ENCODE measurements at places on chromosomes 3 and 15. TPM values are rescaled to one million over a fixed set of nuclear protein-coding genes. Genes with fewer than 3 reads are reported as not detected.
A peak's percentile ranks its signal among the peaks of the same experiment; 100 is the strongest.

DNA sequence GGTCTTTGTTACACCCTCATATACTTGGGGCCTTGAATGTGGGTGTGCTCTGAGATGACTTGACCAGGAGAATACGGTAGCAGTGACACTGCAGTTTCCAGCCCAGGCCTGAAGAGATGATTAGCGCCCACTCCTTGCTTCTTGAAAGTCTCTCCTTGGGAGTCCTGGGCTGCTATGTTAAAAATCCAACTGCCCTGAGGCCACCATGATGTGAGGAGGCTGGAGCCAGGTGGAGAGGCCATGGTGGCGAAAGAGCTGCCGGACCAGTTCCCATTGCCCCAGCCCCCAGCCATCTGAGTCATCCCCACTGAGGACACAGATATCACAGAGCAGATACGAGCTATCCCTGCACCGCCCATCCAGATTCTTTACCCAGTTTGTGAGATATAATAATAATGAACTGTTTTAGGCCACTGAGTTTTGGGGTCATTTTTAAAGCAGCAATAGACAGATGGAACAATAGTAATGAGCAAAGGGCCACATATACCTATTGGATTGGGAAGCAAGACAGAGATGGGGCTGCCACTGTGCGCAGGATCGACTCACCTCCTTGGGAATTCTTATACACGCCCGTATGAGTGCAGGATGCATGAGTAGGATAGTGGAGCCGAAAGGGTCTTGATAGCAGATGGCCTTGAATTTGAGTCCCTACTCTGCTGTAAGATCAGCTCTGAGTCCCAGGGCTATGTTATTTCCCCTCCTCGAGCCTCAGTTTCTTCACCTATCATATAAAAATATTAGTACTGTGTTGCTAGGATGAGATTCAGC lies 12.1 kb upstream of the GATA2 start:
- peak; percentile 28 for DNase-seq

GRCh38 chr15:74611341-74611740 lies 4.3 kb upstream of the CLK3 start:
- DNase-seq, result no peak

DNA sequence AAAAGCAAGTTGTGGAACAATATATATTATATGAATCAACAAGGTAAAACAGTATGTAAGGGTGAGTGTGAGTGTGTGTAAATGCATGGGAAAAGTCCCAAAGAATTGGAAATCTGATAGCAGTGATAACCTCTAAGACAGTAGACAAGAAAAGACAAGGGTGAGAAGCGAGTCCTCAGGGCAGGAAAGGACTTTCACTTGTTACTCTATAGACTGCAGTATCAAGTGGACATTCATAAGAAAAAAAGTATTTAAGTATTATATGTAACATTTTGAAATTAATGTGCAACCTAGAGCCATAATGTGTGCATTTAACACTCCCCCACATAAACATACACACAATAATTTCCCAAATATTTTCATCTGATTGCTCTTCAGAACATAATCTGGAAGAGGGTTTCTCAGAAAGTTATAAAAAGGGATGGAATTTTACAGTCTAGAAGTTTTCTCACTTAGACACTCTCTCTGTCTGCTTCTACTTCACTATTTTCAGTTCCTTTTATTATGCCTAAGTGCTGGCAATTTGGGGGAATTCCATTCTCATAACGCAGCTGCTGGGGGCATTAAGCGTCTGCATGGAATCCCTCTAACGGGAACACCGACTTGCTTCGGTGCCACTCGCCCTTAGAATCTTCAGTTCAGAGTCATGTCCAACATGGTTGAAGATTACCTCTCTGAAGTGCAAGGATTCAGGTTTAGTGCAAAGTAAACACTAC lies 50.0 kb upstream of the CDIN1 start:
- DNase-seq, result no peak

GRCh38 chr3:56881841-56882240 lies 80.1 kb upstream of the ARHGEF3 start:
- no peak for DNase-seq

DNA sequence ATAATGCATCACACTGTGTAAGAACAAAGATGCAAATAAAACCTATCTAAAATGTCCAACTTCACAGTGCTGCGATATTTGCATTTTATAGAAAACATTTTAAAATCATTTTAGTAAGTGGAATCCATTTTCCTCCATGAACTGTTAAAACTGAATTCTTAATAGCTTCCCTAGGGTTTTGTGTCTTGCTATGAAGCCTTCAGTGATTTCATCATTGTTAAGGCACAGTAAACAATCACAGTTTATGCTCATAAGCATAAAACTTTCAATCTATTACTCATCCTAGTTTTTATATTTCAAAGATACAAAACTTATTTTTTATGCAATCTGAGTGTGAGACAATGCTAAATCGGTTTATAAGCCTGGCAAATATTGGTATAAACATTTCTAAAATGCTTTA lies 509.7 kb downstream of the TUSC7 start:
- DNase-seq, result no peak

DNA sequence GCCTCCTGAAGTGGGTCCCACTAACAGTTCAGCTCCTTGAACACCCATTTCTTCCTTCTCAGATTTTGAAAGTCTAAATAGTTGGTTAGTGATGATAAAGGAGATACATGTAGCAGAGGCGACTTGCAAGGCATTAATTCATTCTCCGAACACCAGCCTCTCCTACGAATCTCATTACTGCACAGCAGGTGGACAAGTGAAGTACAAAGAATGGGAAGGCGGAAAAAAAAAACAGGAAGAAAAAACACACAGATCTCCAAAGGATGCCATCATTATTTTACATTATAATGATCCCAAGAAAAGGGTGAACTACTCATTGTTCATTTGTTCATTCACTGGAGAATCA lies 276.5 kb downstream of the MAGI1 start:
- DNase-seq, result no peak

DNA sequence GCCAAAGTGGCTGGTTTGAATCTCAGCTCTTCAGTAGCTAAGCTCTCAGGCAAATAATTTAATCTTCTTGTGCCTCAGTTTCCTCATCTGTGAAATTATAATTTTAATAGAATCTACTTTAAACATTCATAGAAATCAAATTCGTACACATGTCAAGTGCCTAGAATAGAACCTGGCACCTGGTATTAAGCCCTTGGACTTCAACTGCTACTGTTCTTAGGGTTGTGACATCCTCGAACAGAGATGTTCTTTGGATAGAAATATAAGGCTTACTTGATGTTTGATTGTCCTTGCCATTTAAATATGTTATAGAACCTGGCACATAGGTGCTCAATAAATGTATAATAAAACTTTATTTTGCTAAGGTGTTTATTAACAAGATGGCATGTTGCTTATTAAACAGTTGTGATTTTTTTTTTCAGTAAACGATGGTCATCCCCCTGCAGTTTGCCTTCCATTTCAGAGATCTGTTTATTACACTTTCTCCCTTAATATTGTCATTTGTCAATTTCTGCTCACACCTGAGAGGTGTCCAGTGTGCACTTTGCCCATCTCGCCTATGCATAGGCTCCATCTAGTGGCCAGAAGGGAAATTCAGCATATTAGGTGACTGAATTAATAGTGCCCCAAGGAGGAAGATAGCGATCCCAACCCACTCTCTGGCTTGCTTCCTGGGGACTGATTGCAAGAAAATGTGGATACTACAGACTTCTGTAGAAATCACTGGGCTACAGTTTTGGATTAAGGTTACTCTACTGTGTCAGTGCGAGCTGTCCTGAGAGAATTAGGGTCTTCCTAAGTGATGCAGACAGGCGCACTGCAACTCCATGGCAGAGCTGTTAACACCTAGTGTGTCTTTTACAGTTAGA lies 10.7 kb downstream of the IGF1R start:
- no peak for DNase-seq

- DNase-seq, result no peak
Observed at GRCh38 chr3:120072867-120073525, 21.3 kb downstream of the GSK3B start.

DNA sequence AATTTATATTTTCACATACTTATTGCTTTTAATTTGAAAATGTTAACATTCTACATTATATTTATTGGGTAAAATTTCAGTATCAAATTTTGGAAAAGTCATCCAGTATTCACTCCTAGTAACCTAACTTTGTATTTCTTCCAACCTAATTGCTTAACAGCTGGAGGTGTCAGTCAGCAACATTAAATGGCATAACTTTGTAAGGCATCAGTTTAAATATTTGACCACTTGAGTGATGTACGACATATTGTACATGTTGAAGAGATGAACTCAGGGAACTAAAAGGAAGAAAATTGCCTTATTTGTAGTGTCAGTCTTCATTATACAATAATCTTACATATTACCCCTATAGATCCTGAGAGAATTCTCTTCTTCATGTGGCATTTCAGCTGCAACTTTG lies 326.8 kb downstream of the NAALADL2 start:
- no peak for DNase-seq

GRCh38 chr3:4712109-4712508 lies 219.0 kb downstream of the ITPR1 start:
- no peak for DNase-seq

GRCh38 chr15:39869858-39870515 lies 50.1 kb downstream of the GPR176 start:
- DNase-seq, result no peak

DNA sequence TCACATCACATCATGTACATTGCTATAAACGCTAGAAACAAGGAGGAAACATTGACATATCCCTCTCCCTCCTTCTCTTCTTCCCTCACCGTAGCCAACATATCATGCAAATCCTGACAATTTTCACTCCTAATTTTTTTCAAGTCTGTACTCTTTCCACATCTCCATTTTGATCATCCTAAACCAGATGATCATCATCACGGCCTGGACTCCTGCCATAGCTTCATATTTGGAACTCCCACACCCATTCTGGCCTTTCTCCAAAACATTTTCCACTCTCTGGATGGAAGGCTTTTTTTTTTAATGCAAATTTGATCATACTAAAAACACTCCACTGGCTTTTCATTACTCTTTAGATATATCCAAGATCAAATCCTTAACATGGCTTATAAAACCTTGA lies 248.0 kb upstream of the CNTN3 start:
- no peak for DNase-seq

GRCh38 chr3:10437272-10437994 lies 68.0 kb downstream of the ATP2B2 start:
- no peak for DNase-seq

- DNase-seq, result peak; percentile 80
Observed at GRCh38 chr15:88454867-88455810, 12.0 kb downstream of the MRPL46 start.

- DNase-seq, result no peak
Observed at GRCh38 chr15:40258544-40258943, 19.7 kb downstream of the PAK6 start.

DNA sequence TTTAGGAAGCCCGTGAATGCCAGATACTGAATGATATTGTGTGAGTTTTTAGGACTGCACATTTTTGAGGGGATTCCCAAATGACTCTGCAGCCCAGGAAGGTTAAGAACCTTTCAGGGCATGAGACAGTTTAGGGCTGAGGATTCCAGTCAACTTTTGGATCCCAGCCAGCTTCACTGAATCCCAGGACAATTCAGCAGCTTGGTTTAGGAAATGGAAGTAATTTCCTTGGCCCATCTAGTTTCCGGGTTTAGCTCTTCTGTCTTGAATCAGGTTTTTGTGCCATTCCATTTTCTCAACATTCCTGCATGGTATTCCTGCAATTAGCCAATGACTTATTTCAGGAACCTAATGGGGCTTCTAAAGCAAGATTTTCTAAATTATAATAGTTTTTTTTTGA lies 253.9 kb downstream of the LSAMP start:
- DNase-seq, result no peak

GRCh38 chr15:64013179-64014062 lies 32.9 kb downstream of the DAPK2 start:
- no peak for DNase-seq

DNA sequence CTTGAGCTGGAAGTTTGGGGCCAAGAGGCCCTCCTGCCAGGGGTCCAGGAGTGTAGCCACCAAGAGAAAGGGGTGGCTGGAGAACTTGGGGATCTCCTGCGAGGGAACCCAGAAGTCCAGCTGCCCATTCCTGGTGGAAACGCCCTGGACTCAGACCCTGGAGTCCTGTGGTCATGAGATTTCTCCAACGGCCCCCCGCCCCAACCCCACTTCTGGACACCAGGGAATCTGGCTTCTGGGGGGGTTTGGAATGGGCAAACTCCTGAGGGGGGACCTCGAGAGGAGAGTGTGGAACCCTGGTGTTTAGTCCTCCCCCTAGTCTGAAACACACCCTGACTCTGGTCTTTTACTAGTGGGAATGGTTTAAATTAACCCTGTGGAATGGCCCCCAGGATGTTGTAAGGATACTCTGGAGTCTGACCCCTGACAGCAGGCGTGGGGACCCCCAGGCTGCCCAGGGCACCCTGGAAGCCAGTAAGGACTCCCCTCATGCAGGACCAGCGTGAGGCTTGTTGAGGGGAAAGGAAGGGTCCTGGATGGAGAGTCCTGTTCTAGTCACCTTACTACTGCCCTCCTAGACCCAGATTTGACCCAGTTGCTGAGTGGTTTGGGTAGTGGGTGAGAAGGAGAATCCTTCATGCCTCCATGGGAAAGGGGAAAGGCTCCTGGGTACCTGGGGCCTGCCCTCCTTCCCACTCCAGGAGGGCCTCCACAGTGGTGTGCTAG lies 540 bp downstream of the KLHDC8B start:
- DNase-seq, result no peak

- DNase-seq, result no peak
Observed at GRCh38 chr15:94387849-94388441, 156.6 kb downstream of the MCTP2 start.

- no peak for DNase-seq
Observed at GRCh38 chr3:71392251-71392650, 191.3 kb downstream of the FOXP1 start.

The CD86 gene
- 5.8 TPM for total RNA-seq

The LEKR1 gene
- 1.7 TPM for total RNA-seq

The DGKG gene
- total RNA-seq, result 30.7 TPM

The PCSK6 gene
- total RNA-seq, result 3.9 TPM

The OSBPL10 gene
- 7.8 TPM for total RNA-seq

The EPM2AIP1 gene
- 16.1 TPM for total RNA-seq

The PROS1 gene
- 19.9 TPM for total RNA-seq

The SPRED1 gene
- 17.8 TPM for total RNA-seq
